ENCODE measurements at places on chromosomes 2 and 18. TPM values are rescaled to one million over a fixed set of nuclear protein-coding genes. Genes with fewer than 3 reads are reported as not detected.

The MC5R gene
- not detected for total RNA-seq

DNA sequence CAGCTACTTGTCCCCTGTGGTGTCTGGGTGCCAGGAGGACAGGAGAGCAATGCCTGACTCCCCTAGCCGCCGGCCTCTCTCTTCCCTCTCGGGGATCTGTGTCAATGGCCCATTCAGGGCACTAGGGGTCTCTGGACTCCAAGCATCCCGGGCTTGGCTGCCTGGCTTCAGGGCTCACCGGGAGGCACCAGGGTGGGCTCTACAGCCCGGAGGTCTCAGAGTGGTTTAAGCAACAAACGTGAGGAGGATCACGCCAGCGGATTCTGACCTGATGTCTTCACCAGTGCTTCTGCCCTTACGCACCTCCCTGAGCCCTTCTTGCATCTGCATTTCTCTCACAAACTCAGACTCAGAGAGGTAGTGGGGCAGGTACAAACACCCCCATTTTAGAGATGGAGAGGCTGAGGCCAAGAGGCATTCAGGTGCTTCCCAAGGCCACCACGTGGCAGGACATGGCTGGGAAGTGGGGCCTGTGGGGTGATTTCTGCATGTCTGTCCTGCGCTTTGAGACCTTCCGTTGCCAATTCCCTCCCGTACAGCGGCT lies 243.0 kb downstream of the CELF4 start:
- peak; percentile 12 for DNase-seq

The QPCT gene
- total RNA-seq = not detected

DNA sequence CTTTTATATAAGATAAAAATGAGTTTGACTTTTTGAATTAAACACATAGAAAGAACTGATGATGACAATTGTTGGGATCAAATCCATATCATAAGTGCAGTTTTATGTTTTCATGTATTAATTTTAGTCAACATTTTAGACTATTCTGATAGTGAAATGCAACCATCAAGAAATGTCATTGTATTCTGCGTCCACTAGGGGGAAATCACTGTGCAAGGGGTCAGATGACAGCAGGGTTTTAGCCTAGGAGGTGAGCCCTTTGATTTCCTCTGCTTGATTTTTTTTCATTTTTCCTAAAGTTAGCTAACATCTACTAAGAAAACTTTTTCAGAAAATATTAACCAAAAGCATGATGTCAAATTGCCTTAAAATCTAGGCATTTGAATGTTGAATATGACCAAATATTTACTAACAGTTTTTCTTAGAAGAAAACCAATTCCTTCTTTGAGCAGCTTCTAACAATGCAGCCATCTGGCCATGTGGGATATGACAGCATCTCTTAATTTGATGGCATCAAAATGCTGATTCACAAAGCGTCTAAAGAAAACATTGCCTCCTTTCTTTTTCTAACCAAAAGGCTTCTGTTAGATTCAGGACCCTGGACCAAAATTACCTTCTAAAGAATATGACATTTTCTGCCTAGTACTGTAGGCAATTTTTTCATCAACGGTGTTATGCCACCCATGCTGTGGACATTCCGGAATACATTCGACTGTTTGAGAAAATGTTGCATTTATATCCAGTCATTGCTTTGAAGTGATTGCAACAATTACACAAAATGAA lies 141.5 kb downstream of the SPHKAP start:
- no peak for DNase-seq

- DNase-seq = no peak
Measured at GRCh38 chr18:33641141-33641540, 63.1 kb downstream of the ASXL3 start.

DNA sequence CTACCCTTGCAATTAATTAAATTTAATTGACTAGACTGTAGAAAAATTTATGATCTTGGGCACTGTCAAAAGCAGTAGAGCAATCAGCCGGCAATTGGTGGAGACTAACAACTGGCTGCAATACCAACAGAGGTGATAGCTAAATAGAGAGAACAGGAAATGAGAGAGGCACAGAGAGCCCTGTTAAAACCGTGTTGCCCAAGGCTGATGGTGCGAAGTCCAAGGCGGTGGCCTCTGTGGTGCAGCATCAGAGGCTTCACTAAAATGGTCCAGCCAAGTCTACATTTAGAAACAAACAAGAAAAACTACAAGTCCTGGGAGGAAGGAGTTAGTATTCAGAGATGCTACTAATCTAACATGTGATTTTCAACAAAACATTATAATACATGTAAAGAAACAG lies 115.6 kb downstream of the NETO1 start:
- no peak for DNase-seq

The SKA1 gene
- total RNA-seq = 44.1 TPM

- DNase-seq = peak; percentile 21
Measured at GRCh38 chr2:29841386-29842004, 79.9 kb downstream of the ALK start.

The PAX3 gene
- total RNA-seq = not detected

The GALNT13 gene
- not detected for total RNA-seq

The STARD7 gene
- total RNA-seq = 128 TPM

The GAL3ST2 gene
- not detected for total RNA-seq

- no peak for DNase-seq
Measured at GRCh38 chr2:69773206-69773605, 31.3 kb downstream of the ANXA4 start.

DNA sequence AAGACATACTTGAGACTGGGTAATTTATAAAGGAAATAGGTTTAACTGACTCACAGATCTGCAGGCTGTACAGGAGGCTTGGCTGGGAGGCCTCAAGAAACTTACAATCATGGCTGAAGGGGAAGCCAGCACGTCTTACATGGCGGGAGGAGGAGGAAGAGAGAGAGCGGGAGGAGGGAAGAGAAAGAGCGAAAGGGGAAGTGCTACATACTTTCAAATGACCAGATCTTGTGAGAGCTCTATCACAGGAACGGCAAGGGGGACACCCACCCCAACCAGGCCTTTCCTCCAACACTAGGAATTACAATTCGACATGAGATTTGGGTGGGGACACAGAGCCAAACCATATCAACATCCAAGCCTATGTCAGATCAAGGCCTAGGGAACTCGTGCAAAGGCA lies 24.2 kb downstream of the MYL12B start:
- DNase-seq = no peak

The LRATD1 gene
- total RNA-seq = not detected

DNA sequence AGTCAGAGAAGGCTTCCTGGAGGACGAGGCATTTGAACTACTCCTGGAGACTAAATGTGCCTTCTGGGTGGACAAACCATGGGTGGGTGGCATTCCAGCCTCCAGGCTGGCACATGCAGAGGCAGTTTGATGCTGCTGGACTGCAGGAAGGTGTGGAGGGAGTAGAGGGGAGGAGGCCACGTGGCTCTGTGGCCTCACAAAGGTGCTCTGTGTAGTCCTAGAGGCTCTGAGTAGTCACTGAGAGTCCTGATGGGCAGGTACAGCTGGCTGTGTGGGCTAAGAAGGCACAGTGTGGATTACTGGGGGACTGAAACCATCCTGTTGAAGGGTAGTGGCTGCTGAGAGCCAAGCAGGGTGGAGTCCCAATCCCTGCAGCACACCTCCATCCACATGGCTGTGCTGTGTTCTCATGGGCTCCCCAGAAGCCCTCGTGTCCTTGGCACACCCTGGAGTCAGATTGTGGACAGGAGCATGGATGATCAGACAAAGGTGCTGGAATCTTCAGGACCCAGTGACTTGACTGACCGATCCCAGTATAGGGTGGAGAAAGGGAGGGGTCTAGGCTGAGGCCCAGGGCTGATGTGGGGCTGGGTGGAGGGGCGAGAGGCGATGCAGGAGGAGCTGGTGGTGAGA lies 87.4 kb upstream of the HS6ST1 start:
- DNase-seq = no peak

GRCh38 chr2:70616168-70616694 lies 62.6 kb upstream of the TGFA start:
- DNase-seq = no peak

- DNase-seq = no peak
Measured at GRCh38 chr18:79452190-79452990, 56.7 kb downstream of the NFATC1 start.

GRCh38 chr2:7428454-7429204 lies 511.4 kb downstream of the RNF144A start:
- DNase-seq = no peak

The LRRTM1 gene
- total RNA-seq = not detected

The RAB17 gene
- not detected for total RNA-seq

- no peak for DNase-seq
Measured at GRCh38 chr18:10119991-10120390, 206.2 kb downstream of the VAPA start.

GRCh38 chr2:82993609-82994008 lies 1465.5 kb downstream of the SUCLG1 start:
- no peak for DNase-seq

GRCh38 chr2:143477714-143478443 lies 348.7 kb downstream of the ARHGAP15 start:
- DNase-seq = no peak

The CYP1B1 gene
- total RNA-seq = 13.8 TPM

DNA sequence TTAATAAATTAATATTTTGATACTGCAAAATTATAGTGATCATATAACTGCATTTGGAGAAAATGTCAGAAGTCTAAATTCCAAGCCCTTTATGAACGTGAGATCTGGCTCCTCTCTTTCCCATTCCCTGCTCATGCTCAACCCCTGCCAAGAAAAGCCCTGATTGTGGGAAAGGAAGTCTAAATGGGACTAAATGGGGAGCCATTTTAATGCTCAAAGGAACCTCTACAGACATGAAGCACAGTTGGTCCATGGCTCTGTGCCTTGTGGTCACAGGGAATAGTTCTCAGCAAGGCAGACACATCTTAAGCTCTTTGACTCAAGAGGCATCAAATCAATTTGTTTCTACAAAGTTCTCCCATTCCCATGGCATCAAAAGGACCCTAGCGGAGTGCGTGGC lies 29.3 kb upstream of the INSIG2 start:
- DNase-seq = no peak

The CTAGE1 gene
- total RNA-seq = not detected

The FSHR gene
- not detected for total RNA-seq

The CACNB4 gene
- 0.21 TPM for total RNA-seq

DNA sequence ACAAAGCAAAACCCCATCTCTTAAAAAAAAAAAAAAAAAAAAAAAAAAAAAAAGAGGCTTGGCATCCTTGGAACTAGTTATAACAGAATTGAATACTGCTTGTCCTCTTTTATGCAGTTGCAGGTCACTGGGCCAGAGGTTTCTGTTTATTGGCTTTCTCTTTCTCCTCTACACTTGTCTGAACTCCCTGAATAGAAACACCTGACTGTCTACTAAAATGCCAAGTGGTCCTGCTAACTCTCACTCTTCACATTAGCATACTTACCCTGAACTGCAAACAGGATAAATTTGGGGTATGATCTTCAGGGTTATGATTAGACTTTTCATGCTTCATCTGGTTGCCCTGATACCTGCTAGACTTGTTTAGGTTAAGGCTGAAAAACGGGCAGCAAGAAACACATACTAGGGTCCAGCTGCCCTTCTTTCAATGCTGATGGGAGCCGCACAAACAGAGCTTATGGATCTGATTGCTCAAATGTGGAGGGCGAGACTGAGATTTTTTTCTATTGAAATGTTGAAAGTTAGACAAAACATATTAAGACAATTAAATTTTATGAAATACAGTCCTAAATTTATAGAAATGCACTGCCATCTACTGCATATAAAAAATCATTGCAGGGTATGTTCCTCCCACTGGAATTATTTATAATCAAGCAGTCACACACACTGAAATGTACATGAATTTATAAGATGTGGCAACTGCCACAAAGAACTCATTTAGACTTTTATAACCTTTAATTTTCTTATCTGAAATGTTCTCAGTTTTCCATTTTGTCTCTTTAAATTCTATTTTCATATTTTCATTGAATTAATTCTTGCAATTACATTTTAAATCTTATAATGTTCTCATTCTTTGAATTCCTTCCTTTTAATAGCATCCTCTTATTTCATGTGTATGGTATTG lies 40.8 kb downstream of the GTF3C3 start:
- DNase-seq = no peak

- DNase-seq = no peak
Measured at GRCh38 chr18:22473366-22473765, 55.7 kb upstream of the CTAGE1 start.

- no peak for DNase-seq
Measured at GRCh38 chr2:199602896-199603717, 145.4 kb upstream of the SATB2 start.

The WDR75 gene
- 49.7 TPM for total RNA-seq

The LIMS3 gene
- not detected for total RNA-seq

GRCh38 chr18:57038395-57038794 lies 108.5 kb upstream of the BOD1L2 start:
- no peak for DNase-seq

- DNase-seq = no peak
Measured at GRCh38 chr2:165572151-165572550, 102.7 kb downstream of the CSRNP3 start.

- no peak for DNase-seq
Measured at GRCh38 chr2:233832414-233832813, 21.9 kb downstream of the HJURP start.

Measured in activated CD4-positive, alpha-beta T cell treated with anti-CD3 and anti-CD28 coated beads, Interleukin-2, amount 10 ng/mL, durations not matched to agents 7 days and 5 days (primary cell).